ENCODE measurements at places on chromosomes 5 and 9. TPM values are rescaled to one million over a fixed set of nuclear protein-coding genes. Genes with fewer than 3 reads are reported as not detected.

Gene SEMA5A
- total RNA-seq: 0.02 TPM

Gene CSF1R
- not detected for total RNA-seq

Gene PJA2
- total RNA-seq: 54.2 TPM

Gene PRUNE2
- total RNA-seq: 1.3 TPM

Gene GEMIN5
- 21.0 TPM for total RNA-seq

Gene GRIN3A
- total RNA-seq: not detected

Gene LCN10
- total RNA-seq: 0.68 TPM

Gene RGS7BP
- not detected for total RNA-seq

Gene PCDHA1
- not detected for total RNA-seq

Gene LEAP2
- total RNA-seq: 2.7 TPM

Gene TRIM14
- 128 TPM for total RNA-seq

Gene RMRP
- 13,083 TPM for total RNA-seq

Gene SLC6A19
- not detected for total RNA-seq

Gene FOXD4
- 0.49 TPM for total RNA-seq

Gene CCDC112
- 1.5 TPM for total RNA-seq

Gene ESM1
- total RNA-seq: 0.21 TPM

Gene ENHO
- not detected for total RNA-seq

Gene ZDHHC11B
- 0.21 TPM for total RNA-seq

Gene TBC1D2
- total RNA-seq: 5.0 TPM

Gene SLC46A2
- total RNA-seq: not detected

Gene NR4A3
- total RNA-seq: 20.4 TPM

Gene CTXN3
- not detected for total RNA-seq

Gene KIF4B
- 0.09 TPM for total RNA-seq

Gene RACK1
- total RNA-seq: 1,565 TPM

Gene CNTFR
- total RNA-seq: not detected
